ENCODE measurements at places on chromosomes 6 and 20.

GRCh38 chr6:18293076-18293904 is 29.0 kb upstream of the DEK start:
- no peak for DNase-seq

DNA sequence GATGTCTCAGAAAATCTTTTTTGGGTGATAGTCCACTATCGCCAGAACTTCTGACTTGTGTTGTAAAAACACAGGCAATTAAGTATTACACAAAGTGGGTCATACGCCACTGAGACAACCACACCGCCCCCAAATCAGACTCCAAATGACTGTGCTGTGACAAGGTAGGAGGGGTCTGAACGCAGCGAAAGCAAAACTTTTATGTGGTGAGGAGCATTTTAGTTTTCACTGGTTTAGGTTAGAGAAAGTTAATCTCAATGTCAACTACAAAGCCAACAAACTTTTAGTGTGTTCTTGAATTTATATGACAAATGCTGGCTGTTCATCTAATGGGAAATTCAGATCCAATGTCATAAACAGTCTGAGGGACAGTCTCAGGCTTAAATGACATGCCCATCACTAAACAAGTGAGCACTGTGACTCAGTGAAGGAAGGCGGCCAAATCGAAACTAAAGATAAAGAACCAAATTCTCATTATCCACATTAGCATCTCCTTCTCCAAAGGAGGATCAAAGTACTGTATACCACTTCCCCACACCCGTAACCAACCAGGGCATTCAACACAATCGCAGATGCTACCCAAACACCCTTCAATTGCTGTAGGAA is 186.7 kb downstream of the GJA10 start:
- no peak for DNase-seq

DNA sequence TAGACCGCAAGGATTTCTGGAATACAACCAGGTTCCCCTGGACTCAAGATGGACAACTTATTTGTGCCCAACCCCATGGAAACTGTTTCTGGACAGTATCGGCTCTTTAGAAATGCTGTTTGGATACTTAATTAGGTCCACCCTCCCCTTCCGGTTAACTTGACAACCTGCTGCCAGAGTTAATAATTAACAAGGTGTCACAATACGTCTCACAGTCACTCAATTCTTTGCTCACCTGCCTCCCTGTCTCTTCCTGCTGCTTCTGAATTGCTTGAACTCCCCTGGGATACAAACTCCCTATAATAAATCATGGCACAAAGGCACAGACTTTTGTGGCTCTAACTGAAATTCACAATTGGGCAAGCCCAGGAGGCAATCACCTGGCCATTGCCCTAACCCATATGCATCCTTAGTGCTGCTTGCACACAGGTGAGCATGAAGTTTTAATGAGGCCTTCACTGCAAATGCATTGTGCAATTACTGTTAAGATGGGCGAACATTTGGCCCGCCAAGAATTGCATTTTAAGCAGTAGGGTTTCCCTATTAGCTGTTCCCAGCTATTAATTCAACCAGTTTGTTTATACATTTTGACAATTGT is 504.4 kb upstream of the NOX3 start:
- DNase-seq, result no peak

DNA sequence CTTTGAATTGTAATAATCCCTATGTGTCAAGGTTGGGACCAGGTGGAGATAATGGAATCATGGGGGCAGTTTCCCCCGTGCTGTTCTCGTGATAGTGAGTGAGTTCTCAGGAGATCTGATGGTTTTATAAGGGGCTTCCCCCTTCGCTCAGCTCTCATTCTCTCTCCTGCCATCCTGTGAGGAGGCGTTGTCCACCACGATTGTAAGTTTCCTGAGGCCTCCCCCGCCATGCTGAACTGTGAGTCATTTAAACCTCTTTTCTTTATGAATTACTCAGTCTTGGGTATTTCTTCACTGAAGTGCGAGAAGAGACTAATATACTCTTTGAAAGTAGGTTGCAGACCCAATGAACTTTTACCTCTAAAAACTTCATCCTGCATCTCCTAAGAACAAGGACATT is 39.2 kb upstream of the KCNG1 start:
- DNase-seq, result no peak

DNA sequence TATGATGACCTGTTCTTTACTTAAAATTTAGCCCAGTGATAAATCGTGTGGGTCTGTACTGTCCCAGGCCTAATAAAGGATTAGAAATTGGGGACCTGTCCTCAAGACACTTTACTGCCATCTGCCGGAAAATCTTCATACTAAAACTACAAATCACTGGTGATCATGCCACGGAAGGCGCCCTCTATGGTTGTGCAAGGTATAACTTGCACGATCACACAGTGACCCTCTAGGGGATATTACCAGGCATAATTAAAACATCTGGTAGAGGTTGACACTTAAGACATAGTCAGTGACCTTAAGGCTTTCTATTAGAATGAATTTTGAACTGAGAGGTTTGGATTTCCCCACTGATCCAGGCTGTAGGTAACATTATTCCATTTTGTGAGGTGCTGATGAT is 172.6 kb downstream of the BMP2 start:
- DNase-seq, result no peak

DNA sequence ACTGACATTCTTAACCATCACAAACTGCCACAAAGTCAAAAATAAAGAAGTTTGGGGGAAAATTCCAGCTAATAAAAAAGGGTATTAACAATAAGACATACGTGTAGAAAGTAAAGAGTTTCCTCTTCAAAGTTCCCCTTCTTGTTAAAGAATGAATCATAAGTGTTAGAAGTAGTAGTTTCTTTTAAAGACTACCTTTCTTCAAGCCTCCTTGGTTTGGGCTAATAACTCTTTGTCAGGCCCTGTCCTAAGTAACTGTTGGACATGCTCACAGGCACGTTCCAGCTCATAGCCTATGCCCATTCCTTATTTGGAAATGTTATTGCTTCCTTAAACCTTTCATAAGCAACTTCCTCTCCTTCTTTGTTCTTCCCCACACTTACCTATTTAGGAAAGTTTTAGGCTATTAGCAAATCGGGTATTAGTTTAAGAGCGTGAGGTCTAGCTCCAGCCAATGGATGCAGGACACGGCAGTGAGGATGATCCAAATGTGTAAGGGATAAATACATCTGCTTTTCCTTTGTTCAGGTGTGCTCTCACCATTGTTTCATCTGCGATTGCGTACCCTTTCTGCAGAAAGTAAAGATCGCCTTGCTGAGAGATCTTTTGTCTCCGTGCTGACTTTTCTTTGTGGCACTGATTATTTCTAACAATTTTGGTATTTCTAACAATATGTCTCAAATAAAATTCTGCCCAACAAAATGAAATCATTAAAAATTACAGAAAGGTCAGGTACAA is 64.9 kb downstream of the CHD6 start:
- DNase-seq, result no peak

Data from forelimb muscle (tissue), 1 donor.